Left kidney (tissue), 8 donors: ENCODE measurements at places on chromosomes 4 and X.

GRCh38 chr4:108519911-108520601 is 100.3 kb upstream of the RPL34 start:
- no peak for DNase-seq

DNA sequence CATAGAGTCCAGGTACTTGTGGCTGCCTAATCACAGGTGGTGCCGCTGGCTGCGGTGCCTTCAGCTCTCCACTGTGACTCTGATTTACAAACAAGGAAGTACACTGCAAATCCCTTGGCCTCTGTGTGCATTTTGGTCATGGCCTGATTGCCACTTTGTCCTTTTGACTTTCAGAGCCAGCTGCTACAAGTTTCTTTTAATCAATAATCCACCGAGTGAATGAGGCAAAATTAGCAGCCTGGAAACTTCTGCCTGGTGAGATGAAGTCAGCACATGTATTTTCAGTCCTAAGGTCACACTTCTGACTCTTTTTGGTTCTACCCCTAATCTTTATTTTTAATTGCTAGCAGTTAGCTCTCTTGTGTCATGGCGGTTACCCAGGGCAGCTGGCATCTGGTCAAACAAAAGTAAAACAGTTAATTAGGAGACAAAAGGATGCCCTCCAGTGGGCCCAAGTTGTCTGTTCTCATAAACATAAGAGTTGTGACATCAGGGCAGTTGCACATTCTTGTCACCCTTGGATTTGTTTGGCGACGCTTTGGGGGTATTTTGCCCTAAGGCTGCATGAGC is 62.3 kb upstream of the LNX1 start:
- peak; percentile 31 for DNase-seq

DNA sequence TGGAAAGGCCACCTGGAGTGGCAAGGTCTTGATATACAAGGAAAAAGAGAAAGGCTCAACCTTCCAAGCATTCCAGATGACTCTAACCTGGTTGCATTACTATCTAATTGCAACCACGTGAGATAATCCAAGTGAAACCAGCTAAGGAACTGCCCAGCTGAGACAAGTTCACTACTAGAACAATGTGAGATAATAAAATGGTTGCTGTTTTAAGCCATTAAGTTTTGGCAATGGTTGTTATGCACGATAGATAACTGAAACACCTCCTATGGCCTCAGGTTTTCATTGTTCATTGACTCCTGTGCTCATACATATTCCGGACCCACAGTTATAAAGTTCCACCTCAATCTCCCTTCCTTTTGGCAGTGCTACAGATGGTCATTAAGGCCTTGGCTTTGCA is 9.2 kb upstream of the CXorf66 start:
- no peak for DNase-seq

- no peak for DNase-seq
Measured at GRCh38 chrX:118480172-118480571, 15.4 kb upstream of the DOCK11 start.

DNA sequence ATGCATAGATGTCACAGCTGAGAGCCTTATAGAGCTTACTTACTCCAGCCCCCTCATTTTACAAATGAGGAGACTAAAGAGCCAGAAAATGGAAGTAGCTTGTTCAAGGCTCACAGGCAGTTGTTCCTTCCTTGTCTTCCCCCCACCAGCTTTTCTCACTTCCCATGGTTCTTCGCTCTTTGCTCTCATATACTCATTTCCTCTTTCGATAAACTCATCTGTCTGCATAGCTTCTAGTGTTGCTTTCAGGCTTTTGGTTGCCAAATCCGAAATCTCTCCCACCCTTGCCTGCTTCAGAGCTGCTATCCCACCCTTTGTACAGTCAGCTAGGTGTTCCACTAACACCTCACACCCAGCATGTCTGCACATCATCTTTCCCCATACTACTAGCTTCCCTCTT is 25.0 kb upstream of the GJB1 start:
- no peak for DNase-seq

DNA sequence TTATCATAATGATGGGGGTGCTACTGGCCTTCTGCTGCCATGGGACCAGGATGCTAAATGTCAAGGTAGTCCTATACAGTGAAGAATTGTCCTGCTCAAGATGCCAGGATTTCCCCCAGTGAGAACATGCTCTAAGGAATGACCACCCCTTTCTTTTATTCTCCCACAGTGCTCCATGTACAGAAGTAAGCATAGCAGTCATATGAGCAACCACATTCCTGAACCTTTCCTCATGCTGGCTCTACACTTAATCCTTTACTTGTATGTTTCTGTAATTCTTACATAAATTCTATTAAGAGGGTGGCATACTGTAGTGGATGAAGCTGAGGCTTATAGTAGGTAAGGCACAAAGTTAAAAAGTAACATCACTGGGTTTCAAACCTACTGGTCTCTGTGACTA is 20.2 kb downstream of the CYP2U1 start:
- no peak for DNase-seq

DNA sequence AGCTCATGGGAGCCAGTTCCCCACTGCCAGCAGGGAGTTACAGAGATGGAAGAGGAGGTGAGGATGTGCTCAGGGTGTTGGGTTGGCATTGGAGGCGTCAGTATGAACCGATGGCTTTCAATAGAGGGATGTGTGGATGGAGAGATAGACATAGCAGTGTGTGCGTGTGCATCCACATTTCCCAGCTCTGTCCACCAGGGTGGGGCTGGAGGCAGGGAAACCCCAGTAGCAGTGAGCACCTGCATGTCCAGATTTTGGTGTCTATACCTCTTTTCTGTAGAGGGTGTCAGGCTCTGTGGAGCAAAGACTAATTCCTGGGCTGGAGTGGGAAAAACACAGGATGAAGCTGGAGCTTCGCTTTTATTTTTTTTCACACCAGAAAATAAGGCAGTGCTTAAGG is 37.2 kb upstream of the HGFAC start:
- no peak for DNase-seq

- no peak for DNase-seq
Measured at GRCh38 chrX:96568071-96568470, 116.6 kb upstream of the DIAPH2 start.

DNA sequence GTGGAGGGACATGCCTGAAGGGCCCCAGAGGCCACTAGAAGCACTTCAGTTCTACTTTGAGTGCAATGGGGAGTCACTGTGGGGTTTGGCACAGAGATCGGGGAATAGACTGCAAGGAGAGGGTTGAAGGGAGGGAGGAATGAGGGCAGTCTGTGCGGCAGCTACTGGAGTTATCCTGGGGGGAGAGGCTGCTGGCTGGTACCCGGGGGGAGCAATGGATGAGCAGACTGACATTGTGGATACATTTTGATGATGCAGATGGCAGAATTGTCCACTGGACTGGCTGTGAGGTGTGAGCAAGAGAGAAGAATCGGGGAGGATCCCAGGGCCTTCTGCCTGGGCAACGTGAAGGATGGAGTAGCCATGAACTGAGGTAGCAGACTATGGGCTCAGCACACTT is 2.8 kb upstream of the MAMLD1 start:
- DNase-seq: no peak

- no peak for DNase-seq
Measured at GRCh38 chr4:105458001-105458400, 15.9 kb downstream of the PPA2 start.

- DNase-seq: no peak
Measured at GRCh38 chr4:6779667-6780565, 2.6 kb upstream of the KIAA0232 start.

GRCh38 chrX:31993637-31994036 is 921.8 kb upstream of the FTHL17 start:
- DNase-seq: no peak

DNA sequence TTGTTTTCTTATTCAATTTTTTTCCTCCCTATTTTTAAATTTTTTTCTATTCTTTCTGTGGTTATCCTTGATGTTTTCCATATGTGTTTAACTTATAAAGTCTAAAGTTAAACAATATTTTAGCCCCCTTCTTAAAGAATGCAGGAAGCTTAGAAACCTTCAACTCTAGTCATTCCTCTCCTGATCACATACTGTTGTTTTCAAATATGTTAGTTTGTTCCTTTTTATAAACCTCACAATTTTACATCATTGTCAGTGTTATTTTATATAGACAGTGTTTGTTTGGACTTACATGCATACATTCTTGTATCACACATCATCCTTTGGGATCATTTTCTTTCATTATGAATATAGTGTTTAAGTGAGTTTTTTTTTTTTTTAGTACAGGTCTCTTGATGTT is 31.6 kb downstream of the KANTR start:
- no peak for DNase-seq

DNA sequence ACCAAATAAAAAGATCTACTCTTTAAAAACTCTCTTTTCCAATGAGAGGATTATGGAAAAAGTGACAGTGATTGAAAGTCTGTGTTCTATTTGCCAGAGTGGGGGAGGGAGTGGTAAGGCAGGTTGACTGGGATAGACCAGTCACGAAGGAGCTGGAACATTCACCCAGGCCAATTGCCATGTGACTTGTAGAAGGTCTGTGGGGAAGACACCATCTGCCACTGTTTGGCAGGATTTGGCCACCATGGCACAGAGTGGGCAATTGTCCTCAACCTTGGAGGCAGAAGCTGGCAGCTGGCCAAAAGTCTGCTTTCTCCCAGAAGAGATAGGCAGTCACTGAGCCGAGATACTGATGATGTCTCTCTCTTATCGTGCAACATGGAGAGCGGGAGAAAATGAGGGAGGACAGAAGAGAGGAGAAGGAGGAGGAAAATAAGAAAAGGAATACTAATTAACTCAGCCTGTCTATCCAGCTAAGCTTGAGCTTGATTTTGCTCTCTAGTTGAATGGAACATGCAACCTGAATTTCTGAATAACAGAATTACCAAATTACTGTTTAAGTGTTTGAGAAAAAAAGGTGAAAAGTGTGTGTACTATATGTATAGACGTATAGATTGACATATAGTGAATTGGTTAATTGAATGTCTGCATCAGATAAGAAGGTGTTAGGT is 267.1 kb downstream of the ARHGAP24 start:
- no peak for DNase-seq

GRCh38 chrX:47321823-47322371 is 48.5 kb upstream of the ZNF157 start:
- no peak for DNase-seq

- no peak for DNase-seq
Measured at GRCh38 chr4:53575552-53575951, 15.7 kb downstream of the LNX1 start.

- DNase-seq: peak; percentile 25
Measured at GRCh38 chr4:141912831-141913230, 276.4 kb downstream of the IL15 start.
